ENCODE measurements at places on chromosomes 12 and 14.

GRCh38 chr12:124562018-124562795, 5.2 kb downstream of the NCOR2 start:
- DNase-seq, result no peak

GRCh38 chr14:76901171-76902055, 75.2 kb downstream of the LRRC74A start:
- peak; percentile 96 for DNase-seq

DNA sequence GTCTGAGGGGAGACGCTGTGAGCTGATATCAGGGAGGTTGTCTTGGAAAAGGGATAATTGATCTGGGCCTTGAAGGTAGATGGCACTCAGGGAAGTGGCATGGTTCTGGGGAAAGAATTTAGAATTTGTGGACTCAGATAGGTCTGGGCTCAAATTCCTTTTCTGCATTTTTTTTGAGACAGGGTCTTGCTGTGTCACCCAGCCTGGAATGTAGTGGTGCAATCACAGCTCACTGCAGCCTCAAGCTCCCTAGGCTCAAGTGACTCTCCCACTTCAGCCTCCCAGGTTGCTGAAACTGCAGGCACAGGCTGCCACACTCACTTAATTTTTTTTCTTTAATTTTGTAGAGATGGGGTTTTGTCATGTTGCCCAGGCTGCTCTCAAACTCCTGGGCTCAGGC, 98.1 kb upstream of the NCOR2 start:
- DNase-seq, result peak; percentile 86

GRCh38 chr12:28500373-28501024, 310.2 kb downstream of the CCDC91 start:
- DNase-seq, result no peak

GRCh38 chr14:67559639-67560038, 26.5 kb downstream of the PLEKHH1 start:
- DNase-seq, result no peak

- peak; percentile 81 for DNase-seq
Measured at GRCh38 chr12:96044017-96044942, 8.9 kb upstream of the LTA4H start.

DNA sequence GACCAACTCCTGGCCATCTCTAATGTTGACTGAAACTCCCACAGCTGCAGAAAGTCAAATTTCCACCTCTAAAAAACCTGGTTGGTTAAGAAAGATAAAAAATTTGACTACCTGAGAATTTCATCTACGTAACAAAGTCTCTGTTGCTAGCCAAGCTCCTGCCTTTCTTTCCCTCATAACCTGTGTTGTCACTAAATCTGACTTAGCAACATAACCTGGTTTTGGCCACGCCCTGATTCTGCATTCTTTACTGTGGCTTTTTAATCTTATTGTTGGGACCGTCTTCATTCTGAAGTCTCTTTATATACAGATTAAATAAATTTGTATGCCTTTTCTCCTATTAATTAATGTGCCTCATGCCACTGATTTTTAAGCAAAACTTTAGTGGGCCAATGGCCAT, 16.1 kb upstream of the CD69 start:
- no peak for DNase-seq
